ENCODE measurements at places on chromosomes 7 and 10.

GRCh38 chr10:99279626-99280111 lies 44.0 kb upstream of the HPSE2 start:
- DNase-seq, result no peak

- no peak for DNase-seq
Observed at GRCh38 chr10:63103971-63104409, 29.1 kb upstream of the NRBF2 start.

DNA sequence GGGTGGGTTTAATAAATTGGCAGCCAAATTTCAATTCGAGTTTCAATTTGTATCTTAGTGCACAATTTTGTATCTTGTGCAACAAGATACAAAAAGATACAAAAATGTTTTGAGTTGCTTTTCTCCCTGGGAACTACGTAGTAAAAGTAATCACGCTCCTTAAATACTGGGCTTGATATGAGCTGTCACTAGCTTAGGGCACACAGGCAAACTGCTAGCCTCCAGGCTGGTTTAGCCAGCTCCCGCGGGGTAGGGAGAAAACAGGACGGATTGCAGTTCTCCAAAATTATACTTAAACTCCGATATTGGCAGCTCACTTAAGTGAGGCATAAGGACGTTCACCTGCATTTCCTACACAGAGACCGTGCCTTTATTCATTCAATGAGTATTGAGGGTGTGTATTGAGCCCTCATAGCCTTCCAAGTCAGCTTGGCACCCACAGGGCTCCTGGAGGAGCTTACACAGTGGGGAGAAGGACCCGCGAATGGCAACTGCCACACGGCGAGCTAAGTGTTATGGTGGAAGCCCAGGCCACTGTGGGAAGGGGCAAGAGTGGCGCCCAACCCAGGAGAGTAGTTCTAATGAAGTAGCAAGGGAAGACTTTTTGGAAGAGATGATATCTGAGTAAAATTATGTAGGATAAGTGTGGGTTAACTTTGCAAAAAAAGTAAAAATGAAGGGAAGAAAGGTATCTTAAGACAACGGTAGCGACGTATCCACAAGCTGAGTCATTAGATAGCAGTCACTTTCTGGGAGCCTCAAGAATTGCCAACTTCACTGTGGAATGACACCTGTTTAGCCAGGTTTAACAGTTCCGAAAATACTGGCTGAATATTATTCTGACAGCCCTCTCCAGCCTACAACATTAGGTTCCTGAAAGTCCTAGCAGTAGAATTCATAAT lies 1.6 kb upstream of the EPC1 start:
- no peak for DNase-seq

DNA sequence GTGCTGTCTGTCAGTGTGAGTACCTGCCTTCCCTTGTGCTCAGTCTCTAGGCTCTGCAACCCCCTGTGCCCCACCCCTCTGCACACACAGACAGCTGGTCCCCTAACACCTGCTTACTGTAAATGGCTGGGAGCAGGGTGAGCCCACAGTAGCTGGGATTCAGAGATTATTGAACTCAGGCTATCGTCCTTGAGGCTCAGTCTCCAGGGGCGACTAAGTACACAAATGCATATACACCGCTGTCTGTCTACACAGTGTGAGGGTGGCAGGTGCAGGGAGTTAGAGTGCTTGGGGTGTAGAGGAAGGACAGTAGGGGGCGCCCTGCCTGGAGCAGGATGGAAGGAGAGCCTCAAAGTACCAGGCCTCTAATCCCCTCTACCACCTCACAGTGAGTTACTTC lies 12.9 kb downstream of the UPP1 start:
- no peak for DNase-seq

GRCh38 chr7:36155811-36156361 lies 2.8 kb downstream of the EEPD1 start:
- DNase-seq, result no peak

DNA sequence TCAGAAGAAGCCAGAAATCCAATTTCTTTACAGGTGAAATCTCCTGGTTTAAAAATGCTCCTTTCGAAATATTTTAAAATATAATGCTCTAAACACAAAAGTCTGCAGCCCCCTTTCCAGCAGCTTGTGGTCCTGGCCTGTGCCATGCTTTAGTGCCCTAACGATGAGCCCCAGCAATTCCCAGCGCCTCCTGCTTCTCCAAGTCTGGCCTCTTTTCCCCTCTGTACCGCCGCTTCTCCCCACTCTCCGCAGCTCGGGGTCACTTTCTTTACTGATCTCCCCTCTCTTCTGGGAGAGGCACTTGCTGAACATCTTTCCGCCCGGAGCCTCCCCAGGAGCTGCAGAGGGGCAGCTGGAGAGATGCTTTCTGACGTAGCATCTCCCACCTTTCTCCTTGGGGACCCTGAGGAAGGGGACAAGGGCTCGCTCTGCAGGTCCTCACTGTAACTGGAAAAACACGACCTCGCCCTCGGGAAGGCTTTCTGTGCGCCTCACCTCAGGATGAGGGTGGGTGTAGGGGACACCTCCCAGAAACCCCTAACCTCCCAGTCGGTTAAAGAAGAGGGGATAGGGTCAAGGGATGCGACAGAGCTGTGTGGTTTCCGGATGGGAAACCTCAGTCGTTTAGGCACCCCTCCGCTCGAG lies 565 bp upstream of the INA start:
- DNase-seq, result no peak

GRCh38 chr10:58511765-58512490 lies 744 bp upstream of the BICC1 start:
- DNase-seq, result no peak

DNA sequence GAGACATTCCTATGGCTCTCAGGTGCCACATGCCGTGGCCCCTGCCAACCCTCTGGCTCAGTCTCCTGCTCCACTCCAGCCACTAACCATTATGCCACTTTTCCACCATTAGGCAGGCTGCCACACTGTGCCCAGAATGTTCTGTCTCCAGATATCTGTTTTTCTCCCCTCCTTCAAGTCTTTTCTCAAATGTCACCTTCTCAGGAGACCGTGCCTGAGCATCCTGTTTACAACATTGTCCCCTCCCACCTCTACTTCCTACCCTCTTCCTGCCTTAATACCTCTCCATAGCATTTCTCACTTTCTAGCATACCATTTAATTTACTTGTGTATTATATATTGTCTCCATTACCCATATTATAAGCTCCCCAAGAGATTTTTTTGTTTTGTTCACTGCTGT lies 162.5 kb upstream of the LYZL2 start:
- no peak for DNase-seq
